ENCODE measurements at places on chromosomes 13 and 19.

DNA sequence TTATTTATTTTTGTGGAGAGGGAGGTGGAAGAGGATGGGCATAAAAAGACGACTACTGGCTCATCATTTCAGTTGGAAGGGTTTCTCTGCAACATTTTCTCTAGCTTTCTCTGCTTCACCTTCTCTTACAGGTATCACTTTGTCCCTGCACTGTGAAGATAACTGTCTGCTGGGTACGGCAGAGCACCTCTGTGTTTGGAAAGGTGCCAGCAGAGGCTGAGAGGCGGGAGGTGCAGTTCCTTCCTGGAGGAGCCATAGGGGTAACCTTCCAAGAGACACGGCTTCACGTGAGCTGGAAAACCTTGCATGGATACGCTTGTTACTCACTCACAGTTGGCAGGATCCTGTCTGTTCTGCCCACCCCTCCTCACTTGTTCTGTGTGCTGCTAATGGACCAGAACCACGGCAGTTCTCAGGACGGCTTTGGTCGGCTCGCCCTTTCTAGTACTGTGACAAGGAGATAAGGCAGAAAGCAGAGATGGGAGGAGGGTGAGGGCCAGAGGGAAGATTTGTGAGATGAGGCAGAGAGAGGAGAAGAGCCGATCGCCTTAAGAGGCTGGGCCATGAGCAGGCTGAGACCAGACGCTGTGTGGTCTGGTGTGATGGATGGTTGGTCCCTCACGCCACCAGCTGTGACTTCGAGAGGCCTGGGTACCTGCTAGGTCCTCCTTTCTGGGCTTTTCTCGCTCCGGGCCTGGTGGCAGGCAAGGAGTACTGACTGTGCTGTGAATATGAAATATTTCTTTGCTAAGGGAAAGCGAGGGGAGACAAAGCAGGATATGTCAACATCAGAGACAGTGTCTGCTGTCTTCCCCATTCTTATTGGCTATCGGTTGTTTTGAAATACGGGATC is 66.8 kb downstream of the MRPL57 start:
- no peak for DNase-seq

- DNase-seq = no peak
These were observed at the start of gene TBCB for GRCh38 chr19:36115453-36116343. Gene TBCB (plus strand): TSS chr19:36115468. CDS start chr19:36115561, 93 bp downstream.

DNA sequence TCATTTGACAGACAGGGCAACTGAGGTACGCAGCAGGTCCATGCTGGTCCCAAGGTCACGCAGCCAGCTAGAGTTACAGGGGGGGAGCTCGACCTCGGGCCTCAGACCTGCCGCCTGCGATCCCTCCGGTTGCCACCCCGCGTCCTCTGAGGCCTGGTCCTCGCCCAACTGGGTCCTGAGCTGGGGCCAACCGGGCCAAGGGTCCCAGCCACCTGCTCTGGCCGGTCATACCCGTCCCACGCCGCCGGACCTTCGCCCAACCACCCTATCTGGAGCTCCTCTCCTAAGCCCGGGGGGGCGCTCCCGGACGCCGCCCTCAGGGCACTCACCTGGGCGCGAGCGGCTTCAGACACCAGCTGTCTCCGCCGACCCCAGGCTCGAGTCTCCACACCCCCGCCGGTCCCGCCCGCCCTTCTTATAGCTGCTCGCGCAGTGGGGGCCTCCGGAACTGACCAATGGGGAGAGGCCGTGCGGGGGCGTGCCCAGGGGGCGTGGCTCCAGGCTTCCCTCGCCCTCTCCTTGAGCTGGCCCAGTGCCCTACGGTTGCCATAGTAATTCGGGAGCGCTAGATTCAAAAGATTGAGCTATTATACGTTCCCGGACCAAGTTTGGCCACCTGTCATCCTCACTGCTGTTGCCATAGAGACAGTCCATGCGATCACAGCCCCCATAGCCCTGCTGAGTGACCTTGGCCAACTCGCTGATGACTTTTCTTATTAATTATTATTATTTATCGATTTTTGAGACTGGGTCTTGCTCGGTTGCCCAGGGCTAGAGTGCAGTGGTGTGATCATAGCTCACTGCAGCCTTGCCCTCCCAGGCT is at the start of gene PLIN5:
TSS of gene PLIN5 (minus strand) at position 389 of the 823 bp plus-strand sequence. CDS start 1,150 bp downstream, outside the sequence.
- DNase-seq = peak; percentile 62

DNA sequence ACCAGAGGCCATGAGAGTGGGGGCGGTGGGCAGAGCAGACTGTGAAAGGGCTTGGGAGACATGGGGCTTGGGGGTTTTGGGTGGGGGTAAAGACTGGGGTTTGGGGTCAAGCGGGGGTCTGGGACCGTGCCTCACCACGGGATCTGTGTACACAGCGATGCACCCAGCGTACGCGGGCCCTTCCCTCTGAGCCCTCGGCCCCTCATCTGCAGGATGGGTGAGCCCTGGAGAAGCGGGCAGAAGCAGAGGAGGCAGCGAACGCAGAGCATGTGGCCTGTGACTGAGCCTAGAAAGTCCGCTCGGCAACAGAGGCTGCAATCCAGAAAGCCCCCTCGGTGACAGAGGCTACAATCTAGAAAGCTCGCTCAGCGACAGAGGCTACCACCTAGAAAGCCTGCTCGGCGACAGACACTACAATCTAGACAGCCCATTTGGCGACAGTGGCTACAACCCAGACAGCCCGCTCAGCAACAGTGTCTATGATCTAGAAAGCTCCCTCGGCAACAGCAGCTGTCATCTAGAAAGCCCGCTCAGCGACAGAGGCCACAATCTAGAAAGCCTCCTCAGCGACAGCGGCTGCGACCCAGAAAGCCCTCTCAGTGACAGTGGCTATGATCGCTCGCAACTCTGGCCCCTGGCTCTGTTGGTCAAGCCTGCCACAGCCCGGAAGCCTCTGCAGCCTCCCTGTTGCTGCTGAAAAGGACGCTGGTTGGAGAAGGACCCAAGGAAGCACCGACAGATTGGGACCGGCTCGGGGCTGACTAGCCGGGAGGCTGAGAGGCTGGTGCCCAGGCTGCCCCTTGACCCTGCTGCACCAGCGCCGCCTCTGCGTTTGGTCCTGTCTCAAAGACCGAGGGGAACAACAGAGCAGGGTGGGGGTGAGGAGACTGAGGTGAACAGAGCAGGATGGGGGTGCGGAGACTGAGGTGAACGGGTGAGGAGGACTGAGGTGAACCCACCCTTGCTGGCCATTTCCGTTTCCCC is 68.6 kb downstream of the SPACA7 start:
- DNase-seq = no peak

GRCh38 chr13:24625870-24626849 is 54.0 kb upstream of the ATP12A start:
- DNase-seq = peak; percentile 16

DNA sequence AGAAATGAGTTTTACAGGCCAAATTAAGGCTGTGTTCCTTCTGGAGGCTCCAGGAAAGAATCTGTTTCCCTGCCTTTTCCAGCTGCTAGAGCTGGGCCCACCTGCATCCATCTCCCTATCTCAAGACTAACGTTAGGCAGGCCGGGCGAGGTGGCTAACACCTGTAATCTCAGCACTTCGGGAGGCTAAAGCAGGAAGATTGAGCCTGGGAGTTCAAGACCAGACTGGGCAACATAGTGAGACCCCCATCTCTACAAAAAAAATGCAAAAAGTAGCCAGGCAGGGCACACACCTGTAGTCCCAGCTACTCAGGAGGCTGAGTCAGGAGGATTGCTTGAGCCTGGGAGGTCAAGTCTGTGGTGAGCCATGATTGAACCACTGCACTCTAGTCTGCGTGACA is 14.6 kb downstream of the HIF3A start:
- DNase-seq = no peak

- no peak for DNase-seq
These were observed 27.6 kb downstream of the CSNK1G2 start for GRCh38 chr19:1968279-1969175.
